ENCODE measurements at places on chromosomes 7 and 10.

- DNase-seq, result peak; percentile 46
Measured at GRCh38 chr10:66586897-66587679, 338.7 kb upstream of the LRRTM3 start.

DNA sequence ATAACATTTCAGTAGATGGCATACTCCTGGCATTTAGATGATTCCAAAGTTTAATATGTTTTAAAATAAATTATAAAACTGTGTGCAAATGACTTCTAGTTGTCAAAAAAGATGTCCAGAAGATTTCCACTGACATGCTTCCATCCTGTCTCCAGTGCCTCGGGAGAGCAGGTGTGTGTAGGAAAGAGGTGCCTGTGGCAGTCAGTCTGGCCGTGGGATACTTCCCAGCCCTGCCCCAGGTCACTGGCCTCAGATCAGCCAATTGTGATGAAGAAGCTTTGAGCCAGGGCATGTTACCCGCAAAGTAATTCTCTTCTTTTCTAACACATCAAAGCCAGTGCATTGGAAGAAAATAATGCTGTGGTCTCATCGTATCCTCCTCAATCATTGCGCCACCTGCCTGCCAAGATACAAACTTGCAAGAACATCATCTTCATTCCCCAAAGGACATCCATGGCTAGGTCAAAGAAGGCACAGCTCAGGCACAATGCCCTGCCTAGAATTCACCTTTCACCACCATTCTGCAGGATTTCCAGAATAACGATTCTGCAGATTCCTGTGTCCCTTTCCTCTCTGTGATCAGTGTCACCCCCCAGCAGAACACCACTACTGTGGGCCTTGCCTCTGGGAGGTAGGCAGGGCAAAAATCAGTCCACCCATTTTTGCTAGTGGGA is 6.3 kb upstream of the KCNMA1 start:
- peak; percentile 63 for DNase-seq

GRCh38 chr7:136142583-136142982 is 165.4 kb upstream of the MTPN start:
- DNase-seq, result no peak

DNA sequence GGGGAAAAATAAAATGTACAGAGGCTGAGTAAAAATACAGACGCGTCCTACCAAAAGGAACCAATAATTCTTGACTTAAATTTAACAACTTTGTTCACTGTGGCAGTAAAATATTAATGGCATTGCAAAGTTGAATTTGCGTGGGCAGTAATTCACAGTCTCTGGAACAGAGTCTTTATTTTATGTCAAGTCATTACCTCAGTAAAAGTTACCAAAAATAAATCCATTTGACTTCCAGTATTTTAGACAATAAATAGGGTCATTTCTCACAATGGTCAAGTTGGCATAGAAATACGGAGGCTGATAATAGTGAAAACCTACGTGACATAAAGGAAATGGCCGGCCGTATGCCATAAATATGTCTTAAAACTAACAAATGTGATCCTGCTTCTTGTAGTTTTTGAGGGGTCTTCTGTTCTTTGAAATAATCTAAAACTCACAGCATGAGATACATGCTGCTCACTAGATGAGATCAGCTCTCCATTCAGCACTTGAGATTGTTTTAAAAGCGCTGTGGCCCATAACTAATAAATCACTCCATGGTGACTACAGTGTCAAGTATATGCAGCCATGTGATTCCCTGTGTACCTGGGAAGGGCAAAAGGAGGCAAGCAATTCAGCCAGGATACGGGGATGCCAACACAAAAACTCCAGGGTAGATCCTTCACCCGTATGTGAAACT is 75.3 kb downstream of the DOCK4 start:
- no peak for DNase-seq

GRCh38 chr7:100396421-100396982 is 23.2 kb downstream of the PILRA start:
- no peak for DNase-seq

DNA sequence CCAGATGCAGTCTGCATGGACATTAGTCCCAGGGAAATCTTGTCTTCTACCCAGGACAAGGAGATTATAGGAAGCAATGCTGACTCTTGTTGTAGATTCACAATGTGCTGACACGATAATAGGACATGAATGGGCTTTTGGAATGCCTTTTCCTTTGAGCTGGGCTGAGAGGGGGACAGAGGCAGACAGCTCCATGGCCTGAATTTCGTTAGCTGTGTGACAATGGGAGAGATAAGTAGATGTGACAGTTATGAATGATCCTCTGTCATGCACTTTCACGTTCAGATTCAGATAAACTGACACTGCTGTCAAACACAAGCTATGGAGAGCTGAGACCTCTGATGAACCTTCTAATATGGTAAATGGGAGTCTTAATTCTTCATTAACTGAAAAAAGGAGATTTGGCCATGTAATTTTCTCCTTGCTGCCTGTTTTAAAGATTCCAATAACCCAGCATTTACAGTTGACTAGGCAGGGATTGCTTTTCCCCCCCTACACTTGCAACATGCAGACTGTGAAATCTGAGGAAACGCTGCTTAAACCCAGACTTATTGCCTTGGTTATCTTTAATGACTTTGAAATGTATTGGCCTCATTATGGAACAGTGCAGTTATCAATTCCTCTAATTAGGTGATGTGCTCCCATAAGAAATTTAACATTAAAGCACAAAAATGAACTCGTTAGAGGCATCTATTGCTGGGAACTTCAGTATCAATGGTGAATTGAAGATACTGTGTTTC is 669.3 kb downstream of the AUTS2 start:
- DNase-seq, result no peak

DNA sequence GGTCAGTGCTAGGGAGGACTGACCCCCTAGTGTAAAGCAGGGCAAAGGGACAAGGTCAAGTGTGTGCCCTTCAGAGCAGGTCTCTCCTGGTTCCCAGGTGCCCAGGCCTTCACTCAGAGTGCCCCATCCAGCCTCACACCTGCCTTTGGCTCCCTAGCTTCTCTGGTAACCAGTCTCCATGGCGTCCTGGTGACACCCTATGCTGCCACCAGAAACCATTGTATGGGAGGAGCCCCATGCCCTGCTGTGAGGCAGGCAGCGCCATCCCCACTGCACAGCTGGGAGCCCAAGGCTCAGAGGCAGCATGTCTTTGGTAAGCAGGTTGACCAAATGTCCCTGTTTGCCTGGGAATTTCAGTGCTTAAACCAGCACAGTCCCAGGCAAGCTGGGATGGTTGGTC is 33.1 kb upstream of the HMX3 start:
- DNase-seq, result no peak

- DNase-seq, result no peak
Measured at GRCh38 chr7:37494926-37495325, 46.3 kb upstream of the ELMO1 start.

DNA sequence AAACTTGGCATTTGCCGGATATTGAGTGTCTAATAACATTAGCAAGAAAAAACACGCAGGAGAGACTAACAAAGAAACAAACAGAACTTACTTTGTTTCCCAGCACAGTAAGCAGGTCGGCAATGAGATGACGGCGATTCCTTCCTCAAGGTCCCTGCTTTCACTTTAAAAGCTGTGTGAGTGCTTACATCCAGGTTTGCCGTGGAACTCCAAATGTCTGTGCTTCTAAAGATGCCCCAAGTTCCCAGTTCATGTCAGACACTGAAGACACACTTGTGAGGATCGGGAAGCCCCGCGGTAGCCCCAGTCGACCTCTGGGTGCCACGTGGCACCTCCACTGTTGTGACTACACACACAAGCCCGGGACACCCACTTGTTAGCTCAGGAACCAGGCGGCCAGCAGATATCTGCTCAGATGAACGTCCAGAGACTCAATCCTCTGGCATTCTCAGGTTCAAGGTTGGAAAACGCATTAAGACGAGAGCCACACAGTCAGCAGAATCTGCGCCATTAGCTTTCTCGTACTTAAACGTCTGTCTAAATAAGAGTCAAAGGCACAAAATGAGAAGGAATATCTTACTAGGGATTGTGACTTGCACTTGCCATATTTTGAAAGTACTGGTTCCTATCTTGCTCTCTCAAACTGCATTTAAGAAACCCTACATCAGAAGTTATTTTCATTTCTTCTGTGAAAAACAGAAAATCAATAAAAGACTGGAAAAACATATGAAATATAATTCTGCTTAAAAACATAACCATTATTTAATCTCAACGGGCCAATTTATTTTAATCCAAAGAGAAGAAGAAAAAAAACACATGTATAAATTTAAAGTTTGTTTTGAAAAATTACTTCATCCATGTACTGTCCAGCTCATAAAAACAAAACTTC is 207.6 kb upstream of the KLF14 start:
- peak; percentile 89 for DNase-seq

GRCh38 chr7:7834761-7835160 is 116.4 kb upstream of the RPA3 start:
- no peak for DNase-seq

- no peak for DNase-seq
Measured at GRCh38 chr7:87653178-87653577, 25.0 kb downstream of the RUNDC3B start.

DNA sequence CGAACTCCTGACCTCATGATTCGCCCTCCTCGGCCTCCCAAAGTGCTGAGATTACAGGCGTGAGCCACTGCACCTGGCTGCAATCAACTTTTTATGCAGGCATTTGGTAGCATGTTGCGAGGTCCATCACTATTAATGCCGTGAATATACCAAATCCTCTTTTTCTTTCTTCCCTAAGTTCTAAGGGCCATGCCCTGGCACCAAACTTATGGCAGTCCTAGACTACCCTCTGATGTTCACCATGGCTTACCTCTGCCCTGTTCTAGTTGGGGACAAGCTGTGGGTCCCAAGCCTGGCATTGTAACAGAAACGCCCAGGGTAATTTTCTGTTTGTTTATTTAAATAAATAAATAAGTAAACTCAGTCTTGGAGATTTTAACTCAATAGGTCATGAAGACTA is 13.3 kb downstream of the PRSS2 start:
- no peak for DNase-seq

- DNase-seq, result no peak
Measured at GRCh38 chr7:95411666-95412065, 15.5 kb upstream of the PON3 start.

GRCh38 chr7:159117366-159118196 is 27.1 kb downstream of the VIPR2 start:
- no peak for DNase-seq

- no peak for DNase-seq
Measured at GRCh38 chr7:45721686-45722598, 147.8 kb downstream of the ADCY1 start.

DNA sequence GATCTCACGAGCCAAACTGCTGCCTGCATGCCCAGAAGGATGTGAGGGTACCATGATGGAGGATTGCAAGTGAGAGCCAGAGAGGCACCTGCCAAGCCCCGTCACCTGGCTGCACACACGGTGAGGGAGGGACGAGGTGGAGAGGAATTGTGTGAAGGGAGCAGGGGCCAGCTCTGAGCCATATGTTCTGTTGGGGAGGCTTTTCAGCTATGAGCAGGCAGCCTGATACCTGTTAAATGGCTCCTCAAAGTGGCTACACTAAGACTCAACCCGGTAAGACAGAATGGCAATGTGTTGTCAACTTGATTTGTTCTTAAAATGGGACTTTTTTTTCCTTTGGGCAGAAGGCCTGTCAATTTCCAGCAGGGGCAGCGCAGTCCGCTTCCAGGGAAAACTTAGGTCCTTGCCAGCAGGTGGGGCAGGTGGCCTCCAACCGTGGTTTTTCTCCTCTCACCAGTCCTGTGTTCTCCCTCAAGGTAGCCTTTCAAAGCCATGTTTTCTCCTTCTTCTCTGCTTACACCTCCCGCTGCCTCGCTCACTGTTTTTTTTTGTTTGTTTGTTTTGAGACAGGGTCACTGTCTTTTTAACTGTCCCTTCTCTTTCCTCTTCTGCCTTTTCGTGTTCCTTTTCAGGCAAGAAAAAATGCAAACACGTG is 57.7 kb upstream of the ZNRF2 start:
- peak; percentile 34 for DNase-seq

DNA sequence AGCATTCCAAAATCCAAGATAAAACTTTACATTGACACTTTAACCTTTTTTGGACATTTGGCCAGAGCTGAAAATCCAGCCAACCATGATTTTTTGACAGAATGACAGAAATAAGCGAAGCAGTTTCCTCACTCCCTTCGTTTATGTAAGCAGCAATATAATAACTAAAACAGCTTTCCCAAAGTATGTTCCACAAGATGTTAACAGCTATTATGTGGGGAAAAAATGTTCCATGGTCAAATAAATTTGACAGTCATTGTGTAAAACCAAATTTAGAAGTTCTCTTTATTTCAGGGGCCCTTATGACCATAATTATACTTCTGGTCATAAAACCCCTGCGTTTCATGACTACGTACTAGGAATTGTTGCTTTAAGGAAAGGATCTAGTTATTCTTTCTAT is 416.5 kb downstream of the MAGI2 start:
- DNase-seq, result no peak

- DNase-seq, result no peak
Measured at GRCh38 chr7:158955932-158956804, 99.8 kb downstream of the DYNC2I1 start.

DNA sequence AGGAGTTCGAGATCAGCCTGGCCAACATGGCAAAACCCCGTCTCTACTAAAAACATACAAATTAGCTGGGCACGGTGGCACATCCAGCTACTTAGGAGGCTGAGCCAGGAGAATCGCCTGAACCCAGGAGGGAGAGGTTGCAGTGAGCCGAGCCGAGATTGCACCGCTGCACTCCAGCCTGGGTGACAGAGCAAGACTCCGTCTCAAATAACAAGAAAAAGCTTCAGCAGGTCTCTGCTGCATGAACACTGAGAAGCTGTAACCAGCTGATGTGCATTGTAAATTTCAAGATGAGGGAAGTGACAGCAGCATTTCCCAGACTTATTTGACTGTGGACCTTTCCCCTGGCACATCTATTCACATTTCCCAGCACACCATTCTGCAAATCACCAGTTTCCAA is 222.0 kb downstream of the CALN1 start:
- DNase-seq, result no peak

DNA sequence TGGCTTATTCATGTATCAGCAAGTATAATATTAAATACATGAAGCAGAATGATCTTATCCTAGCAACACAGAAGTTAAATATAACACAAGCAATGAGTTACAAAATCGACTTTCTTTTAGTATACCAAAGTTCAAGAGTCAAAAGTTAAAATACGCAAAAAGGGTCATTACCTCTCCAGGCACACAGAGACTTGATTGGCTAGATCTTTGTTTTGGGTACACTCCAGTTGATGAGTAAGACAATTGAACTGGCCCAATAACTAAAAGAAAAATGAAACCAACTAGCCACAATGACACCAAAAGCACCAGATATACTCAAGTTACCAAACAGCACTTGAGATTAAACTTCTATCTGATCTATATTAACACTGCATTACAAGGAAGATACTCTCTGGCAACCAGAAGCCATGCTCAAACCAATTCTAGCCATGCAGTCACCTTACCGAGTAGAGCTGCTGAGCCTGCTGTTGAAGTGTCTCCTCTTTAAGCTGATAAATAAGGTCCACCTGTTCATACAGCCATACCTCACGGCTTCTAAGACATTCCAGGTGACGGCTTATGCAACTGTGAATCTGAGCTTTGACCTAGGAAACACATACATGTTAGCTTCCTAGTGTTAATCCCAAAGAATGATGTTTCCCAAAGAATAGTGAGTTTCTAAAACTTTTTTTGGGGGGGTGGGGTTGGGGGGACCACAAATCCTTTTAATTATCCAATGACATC is 15.6 kb downstream of the NCOA4 start:
- no peak for DNase-seq

- DNase-seq, result no peak
Measured at GRCh38 chr10:129104266-129105045, 362.6 kb upstream of the MGMT start.
